T-helper 17 cell (primary cell): ENCODE measurements at places on chromosomes 1 and 21. TPM values are rescaled to one million over a fixed set of nuclear protein-coding genes. Genes with fewer than 3 reads are reported as not detected.

DNA sequence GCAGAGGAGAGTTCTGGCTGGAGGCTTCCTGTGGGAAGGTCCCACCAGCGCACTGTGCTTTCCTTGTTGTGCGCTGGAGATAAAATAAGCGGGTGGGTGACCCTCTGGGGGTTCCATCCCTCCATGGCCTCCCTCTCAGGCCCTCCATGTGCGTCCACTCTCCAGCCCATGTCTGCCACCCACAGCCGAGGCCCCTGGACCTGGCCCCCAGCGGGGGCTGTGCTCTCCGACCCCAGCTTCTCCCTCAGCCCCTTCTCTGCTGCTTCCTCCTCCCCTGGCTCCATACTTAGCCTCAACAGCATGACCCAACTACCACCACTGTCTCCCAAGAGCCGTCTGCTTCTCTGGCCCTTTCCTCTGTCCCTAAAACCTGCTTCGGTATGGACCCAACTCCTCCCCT lies 61.4 kb downstream of the GNG4 start:
- DNase-seq = no peak

DNA sequence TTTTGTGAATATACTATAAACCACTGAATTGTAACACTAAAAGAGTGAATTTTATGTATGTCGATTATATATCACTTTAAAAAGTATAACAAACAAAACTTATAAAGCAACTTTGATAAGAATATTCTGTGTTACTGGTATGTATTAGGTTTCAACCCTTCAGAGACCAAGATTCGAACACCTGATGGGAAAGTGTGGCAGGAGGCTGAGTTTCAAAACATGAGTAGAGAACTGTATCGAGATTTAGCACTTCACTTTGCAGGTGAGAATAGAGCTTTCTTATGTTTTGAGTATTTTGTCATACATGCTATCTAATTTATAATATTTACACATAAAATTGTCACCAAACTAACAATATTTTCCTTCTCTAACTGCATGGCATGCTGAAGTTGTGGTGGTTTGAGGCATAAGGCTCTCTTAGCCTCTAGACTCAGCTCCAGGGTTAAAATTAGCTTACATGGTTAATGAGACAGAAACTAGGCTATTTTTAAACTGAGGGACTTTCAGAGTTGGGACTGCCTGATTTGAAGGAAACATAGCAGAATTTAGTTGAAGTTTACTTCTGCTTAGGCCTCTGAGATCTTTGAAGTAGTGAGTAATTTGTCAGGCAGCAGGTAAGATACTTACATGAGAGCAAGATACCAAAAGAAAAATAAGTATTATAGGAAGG lies 48.6 kb downstream of the CEP350 start:
- no peak for DNase-seq

GRCh38 chr1:116486424-116486823 lies 84.4 kb downstream of the CD58 start:
- no peak for DNase-seq

DNA sequence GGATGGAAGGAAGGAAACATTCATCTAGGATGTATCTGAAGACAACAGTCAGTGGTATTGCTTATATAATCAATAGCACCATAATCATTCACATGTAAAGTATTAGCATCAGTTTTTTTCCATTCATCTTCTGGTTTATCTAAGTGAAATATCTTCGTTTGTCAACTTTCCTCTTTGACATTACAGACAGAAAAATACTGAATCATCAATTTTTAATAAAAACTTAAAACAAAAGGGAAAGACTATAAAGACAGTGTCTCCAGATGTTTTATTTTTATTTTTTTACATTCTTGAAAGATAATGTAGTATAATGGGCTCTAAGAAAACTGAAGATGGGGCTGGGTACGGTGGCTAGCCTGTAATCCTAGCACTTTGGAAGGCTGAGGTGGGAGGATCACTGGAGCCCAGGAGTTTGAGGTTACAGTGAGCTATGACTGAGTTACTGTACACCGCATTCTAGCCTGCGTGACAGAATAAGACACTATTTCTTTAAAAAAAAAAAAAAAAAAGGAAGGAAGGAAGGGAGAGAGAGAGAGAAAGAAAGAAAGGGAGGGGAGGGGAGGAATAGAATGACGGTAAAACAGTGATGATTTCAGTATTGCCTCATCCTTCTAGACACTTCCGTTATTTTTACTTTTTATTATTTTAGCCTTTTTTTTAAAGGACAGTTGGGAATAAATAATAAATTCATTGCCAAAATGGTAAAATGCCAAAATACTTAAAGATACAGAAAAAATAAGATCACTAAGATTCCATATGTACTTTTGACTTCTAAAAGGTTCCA lies 89.5 kb downstream of the NRIP1 start:
- DNase-seq = no peak

GRCh38 chr1:60149251-60149650 lies 75.7 kb upstream of the C1orf87 start:
- DNase-seq = no peak

DNA sequence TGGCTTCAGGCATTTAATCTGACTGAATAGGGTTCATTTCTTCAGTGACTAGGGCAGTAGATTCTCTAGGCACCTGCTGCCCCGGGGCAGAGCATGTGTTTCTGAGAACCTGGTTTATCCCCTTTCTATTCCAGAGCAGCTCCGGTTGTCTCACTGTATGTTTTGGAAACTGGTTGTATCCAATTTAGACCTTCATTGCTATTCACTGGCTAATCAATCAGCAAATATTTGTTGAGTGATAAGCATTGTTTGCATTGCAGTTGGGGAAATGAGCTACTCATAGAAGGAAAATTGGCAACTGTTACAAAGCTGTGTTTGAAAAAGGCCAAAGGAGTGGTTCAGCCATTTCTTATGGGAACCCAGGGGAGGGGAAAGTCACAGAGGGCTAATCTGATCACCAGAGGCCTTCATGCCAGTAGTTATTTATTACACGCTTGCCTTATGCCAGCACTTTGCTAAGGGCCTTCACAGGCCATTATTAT lies 2.9 kb downstream of the QSOX1 start:
- no peak for DNase-seq

CD1D gene
- total RNA-seq = 0.99 TPM

LCE1A gene
- total RNA-seq = not detected
